ENCODE measurements at places on chromosomes 11 and 22.

- DNase-seq = no peak
These were observed 3.5 kb downstream of the ZP1 start for GRCh38 chr11:60870733-60871377.

GRCh38 chr11:70233511-70233934, 30.4 kb downstream of the FADD start:
- DNase-seq = peak; percentile 79

- DNase-seq = no peak
These were observed 271.7 kb downstream of the CTTN start for GRCh38 chr11:70669871-70670675.

- DNase-seq = no peak
These were observed 25.3 kb downstream of the PLEKHB1 start for GRCh38 chr11:73671701-73672100.
